ENCODE measurements at places on chromosomes 5 and 9.

DNA sequence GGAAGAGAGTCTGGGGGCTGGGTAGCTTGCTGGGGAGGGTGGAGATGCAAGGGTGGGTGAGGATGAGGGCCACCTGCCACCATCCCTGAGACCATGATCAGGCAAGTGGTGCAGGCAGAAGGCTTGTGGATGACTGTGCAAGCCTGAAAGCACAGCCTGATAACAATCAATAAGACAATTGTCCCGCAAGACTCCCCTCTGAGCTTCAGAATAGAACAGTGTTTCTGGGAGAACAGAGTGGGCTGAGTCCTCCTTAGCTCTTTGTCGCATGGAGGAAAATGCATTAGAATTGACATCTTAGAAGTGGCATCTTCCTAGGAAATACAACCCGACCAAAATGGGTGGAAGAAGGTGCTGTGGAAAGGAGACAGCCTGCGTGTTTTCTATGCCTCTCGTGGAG lies 6.6 kb downstream of the GADD45G start:
- DNase-seq = no peak

GRCh38 chr9:106962615-106963363 lies 99.8 kb downstream of the ZNF462 start:
- DNase-seq = no peak

DNA sequence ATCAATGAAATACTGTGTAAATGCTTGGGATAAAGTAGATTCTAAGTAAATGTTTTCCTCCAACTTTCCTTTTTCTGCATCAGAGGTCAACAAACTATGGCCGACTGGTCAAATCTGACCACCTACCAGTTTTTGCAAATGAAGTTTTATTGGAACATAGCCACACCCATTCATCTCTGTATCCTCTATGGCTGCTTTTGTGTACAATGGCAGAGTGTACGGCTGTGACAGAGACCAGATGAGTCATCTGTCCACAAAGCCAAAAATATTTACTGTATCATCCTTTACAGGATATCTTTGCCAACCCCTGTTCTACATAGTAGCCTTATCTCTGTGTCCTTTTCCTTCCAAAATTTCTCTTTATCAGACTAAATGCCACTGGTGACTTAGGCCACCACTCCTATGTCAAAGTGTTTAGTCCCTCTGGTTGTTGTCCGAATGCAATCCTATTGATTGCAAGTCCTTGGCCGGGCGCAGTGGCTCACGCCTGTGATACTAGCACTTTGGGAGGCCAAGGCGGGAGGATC lies 218.4 kb upstream of the KLF4 start:
- no peak for DNase-seq

DNA sequence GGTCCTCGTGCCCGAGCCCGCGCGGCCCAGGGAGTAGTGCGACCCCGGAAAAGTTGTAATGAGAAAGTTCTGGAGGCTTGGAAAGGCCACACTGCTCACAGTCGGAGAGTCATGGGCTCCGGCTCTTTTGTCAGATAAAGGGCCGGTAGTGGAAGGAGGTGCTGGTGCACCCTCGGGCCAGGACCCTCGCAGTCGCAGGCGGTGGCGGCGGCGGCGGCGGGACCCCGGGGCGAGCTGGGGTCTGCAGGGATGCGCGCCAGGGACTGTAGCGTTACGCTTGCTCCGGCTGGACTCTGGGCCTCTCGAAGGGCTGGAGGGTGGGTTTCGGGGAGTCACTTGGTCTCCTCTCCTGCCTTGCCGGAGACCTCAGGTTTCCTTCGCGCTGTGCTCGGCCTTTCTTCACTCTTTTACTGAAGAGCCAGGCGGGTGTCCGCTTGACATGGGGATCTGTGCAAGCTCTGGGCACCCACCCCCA lies 1.5 kb downstream of the RORB start:
- peak; percentile 22 for DNase-seq

DNA sequence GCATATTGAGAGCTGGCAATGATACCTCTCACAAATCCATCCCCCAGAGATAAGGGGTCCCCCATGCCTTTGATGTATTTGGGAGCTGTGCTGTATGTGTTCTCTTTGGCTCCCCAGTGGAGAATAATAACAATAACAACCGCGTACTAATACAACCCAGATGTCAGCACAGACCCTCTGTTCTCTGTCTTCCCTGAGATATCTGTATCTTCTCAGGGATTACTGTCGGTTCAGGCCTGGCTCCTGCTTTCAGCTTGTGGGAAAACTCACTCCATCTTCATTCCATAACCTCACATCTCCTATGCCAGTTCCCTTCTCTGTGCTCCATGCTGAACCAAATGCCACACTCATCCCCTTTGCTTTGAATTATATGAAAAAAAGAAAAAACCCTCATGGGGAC lies 76.2 kb downstream of the TMC1 start:
- DNase-seq = no peak

GRCh38 chr9:81588148-81588871 lies 101.0 kb downstream of the TLE1 start:
- no peak for DNase-seq

DNA sequence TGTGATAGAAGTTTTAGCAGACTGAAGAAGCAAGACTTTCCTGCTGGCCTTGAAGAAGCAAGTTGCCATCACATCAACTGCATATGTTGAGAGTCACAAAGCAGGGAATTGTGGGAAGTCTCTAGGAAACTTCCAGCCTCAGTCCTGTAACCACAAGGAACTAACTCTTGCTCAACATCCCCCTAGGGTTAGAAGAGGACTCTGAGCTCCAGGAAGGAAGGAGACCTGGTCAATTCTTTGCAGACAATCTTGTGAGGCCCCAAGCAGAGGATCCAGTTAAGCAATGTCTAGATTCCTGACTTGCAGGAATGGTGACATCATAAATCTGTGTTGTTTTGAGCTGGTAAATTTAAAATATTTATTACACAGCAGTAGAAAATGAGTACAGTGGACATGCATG lies 18.6 kb upstream of the ZNF366 start:
- no peak for DNase-seq

DNA sequence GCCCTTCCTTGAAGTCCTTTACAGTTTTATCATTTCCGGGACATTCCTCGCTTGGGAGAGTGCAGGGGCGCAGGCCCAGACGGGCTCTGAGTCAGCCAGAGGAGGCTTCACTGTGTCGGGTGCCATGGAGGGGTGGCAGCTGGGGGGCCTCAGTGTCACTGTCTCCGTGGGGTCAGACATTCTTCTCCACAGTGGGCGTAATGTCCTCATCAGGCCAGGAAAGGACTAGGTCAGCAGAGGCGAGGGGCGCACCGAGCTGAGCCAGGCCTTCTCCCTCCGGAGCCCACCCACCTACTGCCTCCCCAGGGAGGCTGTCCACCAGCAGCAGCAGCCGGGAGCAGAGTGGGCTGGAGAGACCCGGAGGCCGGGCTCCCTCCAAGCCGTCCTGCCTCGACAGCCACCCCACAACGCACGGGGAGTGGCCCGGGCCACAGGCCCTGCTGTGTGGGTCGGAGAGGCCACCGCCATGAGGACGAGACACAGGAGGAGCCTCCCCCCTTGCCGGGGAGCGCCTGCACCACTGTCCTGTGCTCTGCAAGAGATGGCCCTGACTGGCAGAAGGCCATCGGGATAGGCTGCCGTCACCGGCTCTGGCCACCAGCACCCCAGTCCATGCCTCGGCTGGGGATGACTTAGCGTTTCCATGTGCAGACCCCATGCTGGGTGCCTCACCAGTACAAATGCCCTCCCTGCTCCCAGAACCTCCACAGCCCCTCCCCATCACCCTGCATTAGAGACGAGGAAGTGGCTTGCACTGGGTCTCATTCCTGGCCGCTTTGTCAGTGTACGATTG lies 26.5 kb downstream of the SARDH start:
- peak; percentile 36 for DNase-seq

GRCh38 chr5:173973616-173973969 lies 15.4 kb upstream of the C5orf47 start:
- DNase-seq = peak; percentile 65

DNA sequence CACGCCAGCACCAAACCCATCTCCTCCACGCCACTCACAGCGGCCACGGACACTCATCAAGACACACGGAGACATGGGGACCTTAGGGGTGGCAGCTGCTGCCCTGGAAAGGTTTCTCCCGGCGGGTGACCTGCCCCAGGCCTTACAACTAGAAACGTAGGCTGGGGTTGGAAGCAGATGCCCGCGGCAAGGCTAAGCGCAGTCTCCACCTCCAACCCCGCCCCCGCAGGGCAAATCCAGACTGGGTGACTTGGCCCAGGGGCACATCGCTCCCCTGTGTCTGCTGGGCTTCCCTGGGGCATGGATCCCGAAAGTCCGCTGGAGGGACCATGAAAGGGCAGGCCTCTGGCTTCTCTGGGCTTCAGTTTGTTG lies 12.0 kb upstream of the ASS1 start:
- no peak for DNase-seq

- no peak for DNase-seq
Observed at GRCh38 chr5:133367071-133367786, 245.1 kb downstream of the FSTL4 start.

GRCh38 chr9:35839926-35840325 lies 10.9 kb downstream of the TMEM8B start:
- no peak for DNase-seq

DNA sequence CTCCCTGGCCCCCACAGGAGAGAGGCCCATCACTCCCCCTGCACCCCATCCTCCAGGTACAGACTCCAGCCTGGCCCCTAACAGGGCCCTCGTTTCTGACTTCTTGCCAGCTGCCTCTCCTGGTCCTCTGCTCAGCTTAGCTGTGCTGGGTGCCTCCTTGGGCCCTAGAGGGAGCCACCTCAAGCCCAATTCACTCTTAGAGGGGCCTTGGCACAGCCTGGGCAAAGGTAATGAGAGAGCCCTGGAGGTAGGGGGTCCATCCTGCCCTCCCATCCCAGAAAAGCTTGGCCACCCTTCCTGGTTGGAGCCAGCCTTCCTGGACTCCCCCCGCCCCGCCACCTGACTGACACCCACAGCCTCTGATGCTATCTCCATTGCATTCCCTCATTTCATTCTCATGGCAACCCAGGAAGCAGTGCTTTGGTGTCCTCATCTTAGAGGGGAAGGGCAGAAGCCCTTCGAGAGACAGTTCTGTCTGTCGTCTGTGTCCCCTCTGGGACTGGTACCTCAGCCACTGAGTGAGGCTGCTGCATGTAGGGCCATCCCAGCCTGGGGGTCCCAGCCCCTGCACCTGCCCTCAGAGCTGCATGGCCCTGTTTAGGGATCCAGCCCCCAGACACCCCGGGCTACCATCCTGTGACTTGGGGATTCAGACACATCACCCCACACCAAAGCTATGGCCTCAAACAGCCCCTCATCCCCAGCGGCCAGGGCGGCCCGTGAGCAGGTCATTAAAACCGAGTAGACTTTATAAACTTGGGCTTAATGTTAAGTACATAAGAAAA lies 95.5 kb downstream of the BARX1 start:
- DNase-seq = no peak

GRCh38 chr5:164435576-164435975 lies 930.2 kb downstream of the MAT2B start:
- no peak for DNase-seq

GRCh38 chr5:42005561-42006153 lies 80.6 kb downstream of the FBXO4 start:
- no peak for DNase-seq

GRCh38 chr5:18078157-18078556 lies 443.9 kb downstream of the TAF11L14 start:
- DNase-seq = no peak

DNA sequence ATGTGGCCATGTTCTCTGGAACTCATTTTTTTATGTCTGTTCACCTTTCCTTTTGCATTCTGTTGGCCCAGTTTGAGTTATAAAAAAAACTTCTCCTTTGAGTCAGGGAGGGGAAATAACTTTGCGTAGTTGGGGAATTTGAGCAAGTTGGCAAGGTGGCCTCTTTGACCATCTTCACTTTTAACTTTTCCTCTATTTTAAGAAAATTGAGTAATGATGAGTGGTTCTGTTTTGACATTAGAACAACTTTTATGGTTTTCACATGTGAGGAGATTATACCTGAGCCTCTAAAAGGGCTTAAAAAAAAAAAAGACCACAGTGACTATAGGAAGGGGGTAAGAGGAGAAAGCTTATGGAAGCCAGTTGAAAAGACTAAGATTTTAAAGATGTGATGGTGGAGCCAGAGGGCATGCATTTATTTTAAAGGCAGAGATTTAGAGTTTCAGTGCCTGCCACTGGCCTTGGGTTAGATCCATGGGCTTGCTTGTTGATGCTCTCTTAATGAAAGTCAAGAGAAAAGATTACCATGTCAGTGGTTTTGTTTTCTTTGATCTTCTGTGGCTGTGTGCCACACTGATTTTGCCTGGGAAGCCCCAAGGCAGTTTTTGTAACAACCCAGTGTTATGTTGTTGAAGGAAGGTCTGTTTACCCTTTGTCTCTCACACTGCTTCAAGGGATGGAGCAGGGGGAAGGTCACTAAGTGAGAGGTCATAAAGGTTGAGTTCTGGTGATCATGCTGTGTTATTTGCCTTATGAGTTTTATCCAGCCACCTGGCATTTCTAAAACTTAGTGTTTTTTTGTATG lies 219.7 kb upstream of the CD180 start:
- DNase-seq = no peak

- DNase-seq = no peak
Observed at GRCh38 chr5:5481633-5482032, 59.2 kb downstream of the ICE1 start.

- DNase-seq = peak; percentile 20
Observed at GRCh38 chr9:13810510-13810909, 503.4 kb downstream of the NFIB start.

- DNase-seq = no peak
Observed at GRCh38 chr9:69871118-69871834, 50.7 kb downstream of the CFAP95 start.

GRCh38 chr5:138654281-138654867 lies 79.2 kb upstream of the HSPA9 start:
- DNase-seq = no peak

DNA sequence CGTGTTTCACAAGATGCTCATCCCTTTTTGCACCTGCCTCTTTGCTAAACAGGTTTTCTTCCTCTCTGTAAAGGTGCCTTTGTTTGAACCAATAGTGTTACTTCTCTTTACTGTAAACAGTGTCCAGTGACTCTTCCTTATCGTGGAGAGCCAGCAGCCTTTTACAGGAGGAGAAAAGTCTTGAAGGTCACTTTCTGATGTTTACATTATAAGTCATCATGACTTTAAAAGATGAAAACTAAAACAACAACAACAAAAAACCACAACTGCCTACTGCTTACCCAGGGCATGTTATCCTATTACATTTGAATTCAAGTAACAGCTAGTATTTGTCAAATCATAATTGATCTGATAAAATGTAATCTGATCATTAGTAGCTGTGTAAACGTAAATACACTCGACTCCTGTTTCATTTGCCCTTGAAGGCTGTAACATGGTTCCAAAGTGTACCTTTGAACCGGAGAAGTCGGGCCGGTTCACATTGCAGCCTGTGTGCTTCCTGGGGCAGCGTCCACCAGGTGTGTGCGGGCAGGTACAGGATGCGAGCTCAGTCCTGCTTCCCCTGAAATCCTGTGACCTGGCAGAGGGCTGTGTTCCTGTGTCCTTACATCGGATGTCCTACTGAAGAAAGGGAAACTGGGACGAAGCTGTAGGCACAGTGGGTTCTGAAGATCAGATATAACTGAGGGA lies 118.1 kb downstream of the C9orf152 start:
- DNase-seq = no peak

DNA sequence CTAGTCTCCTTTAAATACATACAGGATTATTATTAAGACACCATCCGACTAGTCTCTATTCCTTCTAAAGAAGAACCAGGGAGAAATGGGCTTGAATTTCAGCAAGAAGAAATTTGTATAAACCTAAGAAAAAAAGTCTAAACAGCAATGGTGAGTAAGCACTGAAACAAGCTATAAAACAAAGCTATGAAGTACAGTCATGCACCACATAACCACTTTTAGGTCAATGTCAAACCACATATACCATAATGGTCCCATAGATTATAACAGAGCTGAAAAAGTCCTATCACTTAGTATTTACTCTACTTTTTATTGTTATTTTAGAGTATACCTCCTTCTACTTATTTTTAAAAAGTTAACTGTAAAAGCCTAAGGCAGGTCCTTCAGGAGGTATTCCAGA lies 102.0 kb upstream of the NFIB start:
- DNase-seq = no peak
